ENCODE measurements at places on chromosomes 2 and 18.

- no peak for DNase-seq
Observed at GRCh38 chr2:29663268-29663667, 258.1 kb downstream of the ALK start.

- DNase-seq, result no peak
Observed at GRCh38 chr18:60100778-60101177, 201.0 kb downstream of the PMAIP1 start.

GRCh38 chr2:228901531-228901930 lies 369.6 kb downstream of the PID1 start:
- no peak for DNase-seq

- DNase-seq, result no peak
Observed at GRCh38 chr2:173734797-173735196, 230.4 kb downstream of the SP3 start.

- no peak for DNase-seq
Observed at GRCh38 chr2:29013057-29013780, 32.1 kb downstream of the TOGARAM2 start.

- DNase-seq, result no peak
Observed at GRCh38 chr2:196075196-196075595, 6.6 kb upstream of the DNAH7 start.

DNA sequence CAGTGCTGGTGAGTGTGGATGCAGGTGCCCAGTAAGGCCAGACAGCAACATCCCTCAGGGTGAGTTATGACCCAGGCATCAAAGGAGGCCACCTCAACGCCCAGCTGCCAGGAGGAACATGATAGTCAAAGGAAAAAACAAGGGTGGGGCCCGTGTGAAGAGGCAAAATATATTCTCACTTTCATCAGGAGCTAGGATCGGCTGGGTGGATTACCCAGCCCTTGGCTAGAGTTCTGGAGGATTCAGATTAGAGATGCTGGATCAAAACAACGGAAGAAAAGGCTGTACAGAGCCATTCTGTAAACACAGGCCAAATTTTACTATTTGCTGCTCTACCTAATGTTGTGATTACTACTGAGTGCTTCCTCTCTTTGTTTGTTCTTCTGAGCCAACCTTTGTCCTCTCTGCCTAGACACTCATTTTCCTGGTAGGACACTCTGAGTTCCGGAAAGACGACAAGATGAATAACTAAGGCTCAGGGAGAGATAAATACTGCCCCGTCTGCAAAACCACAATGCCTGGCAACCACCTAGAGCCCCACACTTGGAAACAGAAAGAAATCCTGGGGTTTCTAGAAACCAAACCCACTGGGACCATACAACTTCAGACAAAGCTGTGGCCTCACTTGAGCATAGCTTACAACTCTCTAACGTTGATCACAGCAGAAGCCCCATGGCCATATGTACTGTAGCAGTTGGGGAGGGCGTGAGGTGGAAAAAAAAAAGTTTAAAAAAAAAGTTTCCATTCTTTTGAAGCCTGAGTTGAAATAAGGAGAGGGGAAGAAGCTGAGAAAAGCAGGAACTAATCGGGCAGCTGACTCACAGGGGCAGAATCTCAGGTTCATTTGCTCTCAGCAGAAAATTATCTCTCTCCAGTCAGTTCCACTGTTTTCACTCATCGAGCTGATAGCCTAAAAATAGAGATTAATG lies 17.8 kb upstream of the PMAIP1 start:
- DNase-seq, result peak; percentile 23

- DNase-seq, result peak; percentile 88
Observed at GRCh38 chr2:98869272-98869641, 66.8 kb downstream of the CRACDL start.

DNA sequence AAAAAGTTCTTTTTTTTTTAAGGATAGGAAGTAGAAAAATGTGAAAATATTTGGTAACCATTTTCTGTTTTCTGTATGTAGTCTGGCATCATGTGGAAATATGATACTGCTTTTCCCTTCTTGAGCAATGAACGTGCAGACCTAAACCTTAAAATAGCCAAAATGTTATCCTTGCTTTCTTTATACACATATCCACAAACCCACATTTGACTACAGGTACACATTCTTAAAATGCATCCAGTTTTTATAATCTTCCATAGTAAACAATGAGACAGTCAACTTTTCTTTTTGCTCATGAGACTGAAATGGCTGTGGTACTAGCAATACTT lies 90.9 kb downstream of the OSBPL6 start:
- no peak for DNase-seq

- no peak for DNase-seq
Observed at GRCh38 chr2:6449343-6449742, 416.4 kb downstream of the CMPK2 start.

- no peak for DNase-seq
Observed at GRCh38 chr2:205822579-205822978, 140.3 kb downstream of the NRP2 start.

GRCh38 chr2:195320413-195320973 lies 336.5 kb upstream of the SLC39A10 start:
- no peak for DNase-seq

DNA sequence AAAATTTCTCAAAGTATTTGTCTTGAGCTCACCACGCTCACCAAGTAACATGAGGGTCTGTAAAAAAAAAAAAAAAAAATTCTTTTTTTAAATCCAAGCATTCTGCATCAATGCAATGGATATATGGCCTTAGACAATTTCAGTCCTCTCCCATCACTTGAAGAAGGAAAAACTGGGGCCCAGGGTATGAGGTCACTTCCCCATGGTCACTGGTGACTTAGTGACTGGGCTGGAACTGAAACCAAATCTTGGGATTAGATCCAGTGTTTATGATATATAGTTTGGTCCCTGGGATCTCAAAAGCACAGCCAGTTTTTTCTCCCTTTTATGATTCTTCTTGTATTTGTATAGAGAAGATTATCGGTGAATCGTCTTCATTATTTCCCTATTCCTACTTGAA lies 477.9 kb upstream of the TNP1 start:
- no peak for DNase-seq

DNA sequence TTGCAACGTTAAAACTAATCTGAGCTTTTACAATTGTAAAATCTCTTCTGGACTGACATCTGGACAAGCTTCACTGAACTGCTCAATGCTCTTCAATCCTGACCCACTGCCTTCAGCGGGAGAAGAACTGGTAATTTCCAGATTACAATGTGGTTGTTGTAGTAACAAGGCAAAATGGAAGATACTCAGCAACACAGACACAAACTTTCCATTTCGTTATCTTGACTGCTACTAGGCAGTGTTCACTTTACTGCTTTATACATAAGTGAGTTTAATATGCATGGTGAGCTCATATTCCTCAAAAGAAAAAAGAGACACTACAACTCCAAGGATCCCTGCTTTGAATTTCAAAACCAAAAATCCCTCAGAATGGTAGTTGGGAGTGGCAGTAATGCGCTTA lies 51.9 kb downstream of the GRB14 start:
- no peak for DNase-seq

GRCh38 chr18:3599195-3599594 lies 149.2 kb downstream of the TGIF1 start:
- no peak for DNase-seq

- DNase-seq, result no peak
Observed at GRCh38 chr18:46010676-46011075, 43.5 kb upstream of the EPG5 start.

DNA sequence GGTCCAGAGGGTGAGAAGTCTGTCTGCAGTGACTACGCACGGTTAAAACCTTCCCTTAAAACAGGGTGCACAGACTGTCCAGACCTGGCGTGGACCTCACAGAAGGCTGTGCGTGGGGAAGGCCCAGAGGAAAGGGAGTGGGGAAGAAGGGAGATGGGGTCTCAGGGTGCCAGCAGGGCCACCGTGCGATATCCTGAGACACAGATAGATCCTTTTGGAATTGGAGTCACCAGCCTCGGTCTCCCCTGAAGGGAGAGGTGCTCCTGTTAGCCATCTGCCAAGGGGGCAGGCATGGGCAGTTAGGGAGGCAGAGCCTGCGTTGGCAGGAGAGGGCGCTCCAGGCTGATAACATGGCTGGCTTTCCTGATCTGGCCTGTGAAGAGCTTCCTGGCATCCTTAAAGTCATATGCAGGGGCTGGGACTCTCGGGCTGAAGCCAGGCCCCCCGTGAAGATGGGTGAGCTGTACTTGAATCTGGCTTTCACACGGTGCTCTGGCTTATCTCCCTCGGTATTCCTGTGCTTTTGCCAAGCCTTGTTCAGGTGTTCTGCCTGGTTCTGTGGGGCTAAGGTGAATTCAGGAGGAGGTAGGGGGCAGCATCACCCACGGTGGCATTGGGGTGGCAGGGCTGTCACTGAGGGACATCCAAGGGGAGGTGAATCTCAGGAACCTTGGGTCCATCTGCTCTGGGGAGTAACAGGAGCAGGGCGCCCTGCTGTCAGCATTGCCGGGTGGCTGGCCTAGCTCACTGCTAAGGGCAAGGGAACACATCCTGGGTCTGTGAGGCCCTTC lies 107.2 kb upstream of the SMAD2 start:
- DNase-seq, result no peak

- no peak for DNase-seq
Observed at GRCh38 chr2:238302087-238302486, 13.7 kb upstream of the PER2 start.

DNA sequence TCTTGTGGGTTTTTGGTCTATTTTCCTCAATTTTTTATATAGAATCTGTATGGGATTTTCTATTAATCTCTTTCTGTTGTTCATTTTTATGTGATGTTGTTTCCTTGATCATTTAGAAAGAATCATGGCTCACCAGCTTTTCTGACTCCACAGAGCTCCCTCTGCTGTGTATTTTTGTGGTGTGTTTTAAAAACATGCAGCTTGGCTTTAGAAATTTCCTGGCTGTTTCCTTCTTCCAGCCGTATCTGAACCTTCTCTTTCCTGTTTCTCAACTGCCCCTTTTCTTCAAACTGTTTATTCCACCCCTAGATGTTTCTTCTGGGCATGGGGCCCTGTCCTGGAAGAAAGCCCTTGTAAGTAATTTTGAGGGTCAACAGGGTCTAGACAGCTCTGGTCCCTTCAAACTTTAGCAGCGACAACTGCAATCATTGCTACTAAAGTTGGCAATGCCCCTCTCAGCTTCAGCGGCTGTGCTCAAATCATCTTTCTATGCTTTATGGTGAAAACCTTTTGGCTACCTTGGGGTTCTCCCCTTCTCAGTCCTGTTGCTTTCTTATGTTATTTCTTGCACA lies 17.6 kb upstream of the COPS8 start:
- no peak for DNase-seq

DNA sequence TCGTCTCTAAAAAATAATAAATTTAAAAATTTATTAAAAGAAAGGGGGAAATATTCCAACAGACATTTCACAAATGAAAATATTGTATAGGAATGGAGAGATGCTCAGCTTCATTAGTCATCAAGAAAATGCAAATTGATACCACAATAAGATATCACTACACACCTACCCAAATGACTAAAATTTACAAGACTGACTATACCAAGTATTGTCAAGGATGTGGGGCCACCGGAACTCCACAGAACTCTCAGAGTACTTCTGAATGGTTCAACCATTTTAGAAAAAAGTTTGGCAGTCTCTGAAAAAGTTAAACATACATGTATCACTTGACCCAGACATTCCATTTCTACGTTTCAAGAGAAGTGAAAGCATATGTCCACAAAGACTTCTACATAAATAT lies 163.4 kb downstream of the EHBP1 start:
- DNase-seq, result no peak

DNA sequence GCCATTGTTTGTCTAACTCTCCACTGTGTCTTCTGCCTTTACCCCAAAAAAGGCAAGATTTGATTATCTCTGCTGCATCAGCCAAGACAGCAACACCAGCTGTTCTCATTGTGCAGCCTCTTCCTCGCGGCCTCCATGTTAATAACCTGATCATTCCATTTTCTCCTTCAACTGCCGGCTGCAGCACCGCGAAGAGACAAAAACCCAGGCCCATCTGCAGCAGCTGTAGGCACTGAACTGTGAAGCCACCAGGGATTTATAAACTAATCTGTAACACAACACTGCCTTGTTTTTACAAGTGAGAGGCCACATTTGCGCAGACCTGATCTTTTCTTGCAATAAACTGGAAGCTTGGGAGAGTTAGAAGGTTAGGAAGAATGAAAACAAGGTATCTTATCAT lies 147.8 kb downstream of the SATB2 start:
- peak; percentile 56 for DNase-seq

- DNase-seq, result no peak
Observed at GRCh38 chr2:3427272-3427671, 47.8 kb downstream of the TRAPPC12 start.

DNA sequence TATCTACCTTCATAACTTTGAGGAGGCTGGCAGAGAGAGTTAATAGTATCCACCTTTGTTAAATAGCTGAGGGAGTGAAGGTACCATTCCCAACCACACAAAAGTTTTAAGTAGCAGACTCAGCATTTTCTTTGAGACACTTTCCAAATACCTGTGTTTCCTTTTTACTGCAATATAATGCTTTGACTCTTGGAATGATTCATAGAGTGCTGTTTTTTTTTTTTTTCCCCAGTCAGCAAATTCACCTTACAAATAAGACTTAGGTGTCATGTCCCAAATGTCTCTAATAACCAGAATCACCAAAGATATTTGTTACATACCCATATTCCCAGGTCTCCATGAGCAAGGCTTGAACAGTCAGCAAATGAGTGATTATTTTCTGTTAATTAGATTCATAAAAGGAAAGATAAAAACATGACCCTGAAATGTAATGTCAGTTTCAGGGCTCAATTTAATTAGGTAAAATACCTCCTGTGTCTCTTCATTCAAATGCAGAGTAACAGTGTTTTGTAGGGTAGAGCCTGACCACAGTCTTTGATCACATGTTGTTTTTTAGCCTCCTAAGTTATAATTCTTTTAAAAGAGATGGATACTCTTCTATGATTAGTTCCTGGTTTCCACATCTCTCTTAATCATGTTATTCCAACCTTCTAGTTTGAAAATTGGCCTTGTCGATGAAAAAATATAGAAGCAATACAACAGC lies 39.9 kb downstream of the SLC5A7 start:
- DNase-seq, result no peak

- no peak for DNase-seq
Observed at GRCh38 chr2:127814677-127815076, 3.7 kb upstream of the WDR33 start.

DNA sequence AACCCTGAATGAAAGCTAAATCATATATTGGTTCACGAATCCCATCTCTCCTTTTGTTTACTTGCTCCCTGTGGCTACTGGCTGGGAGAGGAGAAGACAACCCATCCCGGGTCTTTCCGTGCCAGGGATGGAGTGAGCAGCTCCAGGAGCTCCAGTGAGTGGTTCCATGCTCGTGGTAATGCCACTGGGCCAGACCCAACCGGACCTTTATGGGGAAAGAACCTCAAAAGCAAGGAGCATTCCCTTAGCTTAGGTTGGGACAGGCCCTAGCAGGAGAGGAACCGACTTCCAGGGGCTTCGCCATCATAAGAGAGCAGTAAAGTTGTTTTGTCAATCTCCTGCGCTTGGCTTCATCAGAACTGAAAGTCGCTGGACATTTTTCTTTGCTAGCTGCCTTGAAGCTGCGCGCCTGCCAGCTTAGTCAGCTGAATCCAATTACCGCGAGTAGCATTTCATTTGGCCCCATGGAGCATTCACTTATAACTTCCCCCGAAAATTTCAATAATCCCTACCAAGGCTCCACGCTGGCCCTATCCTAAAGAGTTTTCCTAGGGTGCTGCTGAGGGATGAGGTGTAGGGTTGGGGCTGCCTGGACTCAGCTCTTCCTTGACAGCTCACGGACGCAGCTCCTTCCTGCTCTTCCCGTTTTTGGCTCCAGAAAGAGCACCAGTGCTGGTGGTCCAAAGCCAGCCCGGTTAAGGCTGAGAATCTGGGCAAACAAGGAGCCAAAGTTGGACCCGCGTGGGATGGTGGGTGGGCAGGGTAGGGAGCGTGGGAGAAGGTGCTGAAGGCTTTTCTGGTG lies 4.9 kb downstream of the HOXD3 start:
- DNase-seq, result no peak
